Breast epithelium (tissue), 4 donors: ENCODE measurements at places on chromosomes 4 and X. TPM values are rescaled to one million over a fixed set of nuclear protein-coding genes. Genes with fewer than 3 reads are reported as not detected.

Gene ZNF185
- 7.5 TPM for total RNA-seq

- no peak for DNase-seq
- H3K36me3 ChIP-seq = no peaks in the 10 kb centered on the region
- H3K27me3 ChIP-seq = no peaks in the 10 kb centered on the region
- no peaks in the 10 kb centered on the region for H3K4me1 ChIP-seq
- H3K4me3 ChIP-seq = no peak overlapping the region
Measured at GRCh38 chr4:100009490-100009889, 59.4 kb upstream of the H2AZ1 start.

DNA sequence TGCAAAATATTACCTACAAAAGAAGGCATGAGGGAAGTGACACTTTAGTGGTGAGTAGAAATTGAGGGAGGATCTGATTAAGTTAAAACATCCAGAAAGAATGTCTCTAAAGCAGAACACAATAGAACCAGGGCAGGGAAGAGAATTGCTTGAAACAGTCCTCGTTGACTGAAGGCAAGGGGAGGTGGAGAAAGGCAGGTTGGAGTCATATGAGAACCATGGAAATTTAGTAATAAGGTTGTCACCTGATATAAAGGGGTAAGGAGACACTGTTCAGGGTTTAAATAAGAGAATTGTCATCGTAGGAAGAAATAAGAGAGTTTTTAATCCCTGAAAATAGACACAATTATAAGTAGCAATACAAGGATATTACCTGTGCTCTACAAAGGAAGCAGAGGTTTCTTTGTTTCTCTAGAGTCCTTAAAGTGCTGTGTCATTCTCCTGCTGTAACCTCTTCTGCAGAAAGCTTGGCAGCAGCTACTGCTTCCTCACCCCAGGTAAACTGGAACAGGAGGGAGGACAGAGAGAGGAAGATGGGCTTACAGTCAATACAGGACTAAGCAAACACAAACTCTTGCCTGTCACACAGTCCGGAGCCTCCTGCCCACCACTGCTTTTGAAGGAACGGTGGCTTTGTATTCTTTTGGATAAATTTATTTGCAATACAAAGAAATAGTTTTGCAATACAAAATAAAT lies 258.4 kb downstream of the PPARGC1A start:
- no peaks in the 10 kb centered on the region for H3K4me1 ChIP-seq
- H3K4me3 ChIP-seq = no peak overlapping the region
- H3K36me3 ChIP-seq = no peaks in the 10 kb centered on the region

- H3K4me1 ChIP-seq = no peaks in the 10 kb centered on the region
- H3K27me3 ChIP-seq = no peaks in the 10 kb centered on the region
- no peak for DNase-seq
- no peak overlapping the region for H3K27ac ChIP-seq
- H3K36me3 ChIP-seq = no peaks in the 10 kb centered on the region
Measured at GRCh38 chr4:48242511-48243195, 27.0 kb downstream of the TEC start.

GRCh38 chr4:173009129-173009823 lies 159.3 kb upstream of the GALNT7 start:
- no peaks in the 10 kb centered on the region for H3K27me3 ChIP-seq
- no peaks in the 10 kb centered on the region for H3K4me1 ChIP-seq
- DNase-seq = no peak
- H3K4me3 ChIP-seq = no peak overlapping the region

Gene DRP2
- under 0.01 TPM for total RNA-seq

Gene MGAT4D
- not detected for total RNA-seq

Gene SGMS2
- total RNA-seq = 56.3 TPM

DNA sequence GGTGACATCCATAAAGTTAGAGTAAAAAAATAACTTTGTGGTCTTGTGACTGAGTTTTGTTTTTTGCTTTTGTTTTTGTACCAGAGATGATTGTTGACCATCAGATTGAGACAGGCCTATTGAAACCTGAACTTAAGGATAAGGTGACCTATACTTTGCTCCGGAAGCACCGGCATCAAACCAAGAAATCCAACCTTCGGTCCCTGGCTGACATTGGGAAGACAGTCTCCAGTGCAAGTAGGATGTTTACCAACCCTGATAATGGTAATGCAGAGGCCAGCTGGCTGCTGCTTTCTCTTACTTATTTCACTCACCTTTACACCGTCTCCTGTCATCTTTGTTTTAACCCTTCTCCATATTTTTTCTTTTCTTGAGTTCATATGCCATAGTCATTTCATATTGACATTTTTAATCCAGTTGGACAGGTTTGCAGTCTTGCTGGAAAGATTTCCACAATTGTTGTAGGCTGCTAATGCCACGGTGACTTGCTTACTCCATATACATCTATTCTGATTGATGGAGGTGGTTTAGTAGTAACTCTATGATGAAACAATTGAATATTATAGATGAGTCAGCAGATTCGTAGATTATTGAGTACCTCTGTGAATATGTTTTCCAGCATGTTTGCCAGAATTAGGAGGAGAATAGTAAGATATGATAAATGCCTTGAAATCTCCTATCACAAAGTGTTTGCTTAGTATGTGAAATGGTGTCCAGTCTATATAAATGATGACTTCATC lies 18.3 kb downstream of the SLC4A4 start:
- H3K36me3 ChIP-seq = no peaks in the 10 kb centered on the region
- no peaks in the 10 kb centered on the region for H3K27me3 ChIP-seq
- H3K4me3 ChIP-seq = no peak overlapping the region

Gene GYPA
- not detected for total RNA-seq

DNA sequence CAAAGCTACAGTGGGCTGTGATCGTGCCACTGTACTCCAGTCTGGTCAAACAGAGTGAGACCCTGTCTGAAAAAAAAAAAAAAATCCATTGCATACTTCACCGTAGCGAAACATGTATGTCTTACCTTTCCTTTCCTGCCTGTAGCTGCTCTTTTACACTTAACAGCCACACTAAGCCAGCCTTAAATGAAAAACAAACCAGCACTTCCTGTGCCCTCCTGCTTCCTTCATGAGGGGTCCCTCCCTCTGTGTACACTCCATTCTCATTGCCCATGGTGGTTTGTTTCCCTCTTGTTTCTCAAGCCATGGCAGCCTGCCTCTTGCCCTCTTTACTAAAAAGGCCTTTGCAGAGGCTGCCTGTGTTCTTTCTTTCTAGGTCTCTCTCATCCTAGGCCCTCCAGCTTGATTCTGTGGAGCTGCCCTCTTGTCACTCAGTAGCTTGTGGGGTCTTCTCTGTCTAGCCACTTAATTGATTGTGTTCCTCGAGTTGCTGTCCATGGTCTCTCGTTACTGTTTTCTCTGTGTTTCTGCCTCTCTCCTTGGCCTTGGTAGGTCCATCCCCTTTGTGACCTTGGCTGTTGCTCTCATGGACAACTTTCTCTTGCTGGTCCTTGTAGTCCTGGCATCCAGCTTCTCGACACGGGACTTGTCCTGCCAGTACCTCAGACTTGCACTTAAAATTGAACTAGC lies 52.1 kb upstream of the MSANTD1 start:
- no peak for DNase-seq
- H3K36me3 ChIP-seq = no peaks in the 10 kb centered on the region
- no peak overlapping the region for H3K27ac ChIP-seq
- H3K4me3 ChIP-seq = no peak overlapping the region
- H3K27me3 ChIP-seq = no peaks in the 10 kb centered on the region

DNA sequence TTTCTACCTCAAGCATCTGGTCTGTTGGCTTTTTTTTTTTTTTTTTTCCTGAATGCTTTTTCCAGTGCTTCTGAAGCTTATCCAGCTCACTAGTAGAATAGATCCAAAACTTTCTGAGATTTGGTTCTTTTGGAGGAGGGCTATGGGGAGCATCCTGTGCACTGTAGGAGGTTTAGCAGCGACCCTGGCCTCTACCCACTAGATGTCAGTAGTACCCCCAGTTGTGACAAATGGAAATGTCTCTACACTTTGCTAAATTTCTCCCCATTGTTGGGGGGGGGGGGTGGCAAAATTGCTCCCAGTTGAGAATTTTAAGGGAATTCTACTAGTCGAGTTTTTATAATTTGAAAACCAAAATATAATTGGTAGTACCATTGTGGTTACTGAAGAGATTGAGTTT lies 23.0 kb upstream of the PPA2 start:
- H3K36me3 ChIP-seq = peaks cover 5% of the 10 kb centered on the region
- H3K4me3 ChIP-seq = no peak overlapping the region
- H3K4me1 ChIP-seq = no peaks in the 10 kb centered on the region
- no peaks in the 10 kb centered on the region for H3K27me3 ChIP-seq
- no peak for DNase-seq

Gene SYP
- total RNA-seq = 1.0 TPM

Gene TAF1
- 54.4 TPM for total RNA-seq

Gene PPARGC1A
- total RNA-seq = 7.9 TPM

- no peaks in the 10 kb centered on the region for H3K4me1 ChIP-seq
- no peak overlapping the region for H3K27ac ChIP-seq
- no peaks in the 10 kb centered on the region for H3K36me3 ChIP-seq
- DNase-seq = no peak
- no peak overlapping the region for H3K4me3 ChIP-seq
Measured at GRCh38 chr4:41287852-41288251, 31.1 kb downstream of the UCHL1 start.

DNA sequence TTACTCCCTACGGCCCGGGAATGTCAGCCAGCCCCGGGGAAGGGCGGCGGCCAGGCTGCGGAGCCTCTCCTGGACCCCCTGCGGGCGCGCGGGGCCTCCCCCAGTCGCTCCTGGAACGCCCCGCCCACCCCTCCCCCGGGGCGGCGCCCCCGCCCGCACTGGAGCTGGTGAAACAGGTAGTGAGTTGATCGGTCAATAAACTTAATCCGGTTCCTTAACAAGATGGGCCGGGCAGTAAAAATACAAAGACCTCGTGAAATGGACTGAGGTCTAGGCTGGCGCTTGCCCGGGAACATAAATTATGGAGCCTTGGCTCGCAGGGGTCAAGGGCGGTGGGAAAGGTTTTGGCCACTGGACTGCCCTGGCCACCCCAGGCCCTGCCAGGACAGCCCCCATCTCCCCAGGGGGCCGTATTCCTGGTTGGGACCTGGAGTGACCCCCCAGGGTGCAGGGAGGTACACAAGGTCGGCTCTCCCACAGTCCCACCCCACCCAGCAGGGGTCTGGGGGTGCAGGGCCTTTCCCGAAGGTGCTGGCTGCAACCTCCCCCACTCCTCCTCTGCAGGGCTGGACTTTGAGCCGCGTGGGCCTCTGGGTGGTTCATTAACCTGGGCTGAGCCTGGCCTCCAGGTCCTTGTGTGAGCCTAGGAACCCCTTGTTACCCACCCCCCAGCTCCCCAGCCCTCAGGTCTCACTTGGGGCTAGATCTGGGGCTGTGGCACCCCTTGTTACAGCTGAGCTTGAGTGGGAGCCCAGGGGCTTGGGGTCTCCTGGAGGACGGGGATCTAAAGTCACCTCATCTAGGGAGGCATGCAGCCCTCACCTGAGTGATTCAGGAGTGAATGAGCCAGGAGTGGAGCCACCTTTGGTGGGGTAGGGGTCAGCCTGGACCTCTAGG lies 2.5 kb downstream of the FGFR3 start:
- peak overlapping the region; percentile 55 for H3K4me3 ChIP-seq
- H3K36me3 ChIP-seq = no peaks in the 10 kb centered on the region
- DNase-seq = no peak
- H3K27me3 ChIP-seq = peaks cover 16% of the 10 kb centered on the region
- H3K27ac ChIP-seq = no peak overlapping the region

GRCh38 chr4:126372634-126373033 lies 1057.9 kb downstream of the FAT4 start:
- no peak for DNase-seq
- no peak overlapping the region for H3K27ac ChIP-seq
- no peaks in the 10 kb centered on the region for H3K4me1 ChIP-seq
- no peaks in the 10 kb centered on the region for H3K27me3 ChIP-seq

DNA sequence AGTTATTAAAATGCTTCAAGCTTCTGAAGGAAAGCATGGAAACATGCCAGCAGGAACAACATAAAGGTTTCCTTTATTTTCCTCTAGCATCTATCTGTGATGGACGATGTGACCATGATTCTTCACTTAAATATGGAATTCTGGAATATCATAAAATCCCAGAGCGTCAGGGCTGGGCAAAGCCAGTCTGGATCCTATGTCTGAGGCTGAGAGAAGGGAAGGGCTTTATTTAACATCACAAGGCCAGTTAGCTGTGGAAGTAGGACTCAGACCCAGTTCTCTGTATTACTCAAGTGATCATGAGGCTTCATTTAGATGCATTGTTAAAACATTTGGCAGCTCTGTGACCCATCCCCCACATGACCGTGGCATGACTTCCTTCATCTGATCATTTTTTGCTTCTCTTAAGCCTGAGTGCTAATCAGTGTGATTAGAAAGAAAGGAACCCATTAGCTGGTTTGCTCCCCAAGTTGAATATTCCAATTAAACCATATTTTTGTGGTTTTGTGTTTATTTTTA lies 40.9 kb upstream of the EOLA2 start:
- DNase-seq = no peak
- no peak overlapping the region for H3K27ac ChIP-seq
- no peaks in the 10 kb centered on the region for H3K36me3 ChIP-seq
- H3K27me3 ChIP-seq = peaks cover 8% of the 10 kb centered on the region
- no peaks in the 10 kb centered on the region for H3K4me1 ChIP-seq
- H3K4me3 ChIP-seq = no peak overlapping the region

DNA sequence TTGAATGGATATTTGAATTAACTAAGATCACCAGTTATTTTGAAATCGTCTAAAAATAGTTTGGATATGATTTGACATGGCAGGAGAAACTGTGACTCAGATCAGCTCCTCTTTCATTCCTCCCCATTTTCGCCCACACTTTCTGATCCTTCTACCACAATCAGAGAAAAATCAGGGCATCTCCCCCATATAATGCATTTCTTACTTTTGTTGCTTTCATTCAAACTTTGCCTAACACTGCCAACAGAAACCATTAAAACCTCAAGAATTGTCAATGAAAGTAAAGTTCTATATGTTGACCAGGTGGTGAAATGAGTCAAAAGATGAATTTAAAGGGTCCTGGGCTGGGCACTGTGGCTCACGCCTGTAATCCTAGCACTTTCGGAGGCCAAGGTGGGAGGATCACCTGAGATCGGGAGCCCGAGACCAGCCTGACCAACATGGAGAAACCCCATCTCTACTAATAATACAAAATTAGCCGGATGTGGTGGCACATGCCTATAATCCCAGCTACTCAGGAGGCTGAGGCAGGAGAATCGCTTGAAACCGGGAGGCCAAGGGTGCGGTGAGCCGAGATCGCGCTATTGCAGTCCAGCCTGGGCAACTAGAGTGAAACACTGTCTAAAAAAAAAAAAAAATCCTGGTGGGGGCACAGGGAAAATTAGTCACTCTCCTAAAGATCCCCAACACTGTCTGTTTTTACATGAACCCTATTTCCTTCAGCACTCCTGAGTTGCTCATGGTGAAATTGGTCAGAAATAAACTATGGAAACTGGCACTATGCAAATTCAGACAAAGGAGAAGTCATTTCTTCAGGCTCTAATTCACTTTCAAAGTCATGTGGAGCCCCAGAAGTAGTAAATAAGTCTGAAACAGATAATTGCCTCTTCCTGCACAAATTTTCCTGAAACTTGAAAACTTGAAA lies 122.8 kb upstream of the NOCT start:
- H3K27ac ChIP-seq = no peak overlapping the region
- H3K4me3 ChIP-seq = no peak overlapping the region
- H3K27me3 ChIP-seq = no peaks in the 10 kb centered on the region
